GOT3 (cell line): ENCODE measurements at places on chromosomes 11 and 22.

DNA sequence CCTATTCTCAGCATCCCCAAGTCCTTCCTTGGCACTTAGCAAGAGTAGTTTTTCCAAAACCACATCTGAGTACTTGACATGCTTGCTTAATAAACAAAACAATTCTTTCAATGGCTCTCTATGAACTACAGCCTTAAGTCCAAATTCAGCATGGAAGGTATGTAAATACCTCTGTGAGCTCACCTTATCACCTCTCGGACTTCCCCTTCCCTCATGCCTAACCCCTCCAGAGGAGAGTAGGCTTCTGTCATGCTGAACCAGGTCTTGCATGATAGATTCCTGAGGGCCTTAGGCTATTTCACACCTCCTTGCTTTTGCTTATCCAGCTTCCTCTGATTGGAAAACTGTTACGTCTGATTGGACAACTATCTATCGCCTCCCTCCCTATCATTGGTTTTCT lies 312.9 kb upstream of the CCDC90B start:
- no peak for DNase-seq

- DNase-seq, result no peak
Observed at GRCh38 chr22:24236656-24237055, 8.2 kb downstream of the GGT5 start.

DNA sequence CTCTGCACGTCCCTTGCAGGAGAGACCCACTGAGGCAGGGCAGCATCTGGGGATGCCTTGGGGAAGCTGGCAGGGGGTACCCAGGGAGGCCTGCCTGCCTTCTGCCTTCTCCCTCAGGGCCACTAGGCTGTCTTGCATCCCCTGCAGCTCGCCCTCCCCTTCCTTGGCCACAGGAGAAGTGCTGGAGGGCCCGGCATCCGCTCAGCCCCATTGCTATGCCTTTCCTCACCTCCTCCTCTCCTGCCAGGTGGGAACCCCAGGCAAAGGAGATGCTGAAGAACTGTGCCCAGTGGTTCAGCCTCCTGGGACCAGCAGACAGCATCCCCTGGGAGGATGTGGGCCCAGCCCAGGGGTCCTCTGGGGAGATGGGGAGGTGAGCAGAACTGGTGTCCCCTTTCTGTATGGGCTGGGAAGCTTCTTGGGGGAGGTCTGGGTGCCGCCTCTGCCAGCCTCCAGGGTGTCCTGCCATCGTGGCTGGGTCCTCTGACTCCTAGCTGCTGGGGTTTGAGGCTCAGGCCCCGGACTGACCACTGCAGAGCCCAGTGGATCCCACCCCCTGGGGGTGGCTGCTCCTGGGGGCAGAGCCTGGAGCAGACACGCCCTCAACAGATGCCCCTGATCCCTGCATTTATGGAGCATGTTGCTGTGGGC lies 20.6 kb downstream of the MRGPRG start:
- DNase-seq, result no peak

DNA sequence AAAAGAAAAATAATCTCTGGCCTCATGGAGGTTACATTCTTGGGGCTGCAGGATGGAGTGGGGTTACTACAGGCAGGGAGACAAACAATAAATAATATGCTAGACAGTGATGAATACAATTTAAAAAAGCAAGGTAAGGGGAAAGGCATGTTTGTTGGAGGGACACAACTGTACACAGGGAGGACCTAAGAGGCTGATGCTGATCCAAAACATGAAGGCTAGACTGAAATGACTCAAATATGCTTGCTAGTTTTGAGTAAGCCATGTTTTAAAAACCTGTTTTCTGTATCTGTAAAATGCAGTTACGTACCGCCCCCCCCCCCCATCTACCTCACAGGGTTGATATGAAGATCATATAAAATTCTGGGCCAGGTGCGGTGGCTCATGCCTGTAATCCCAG lies 44.0 kb downstream of the EIF4ENIF1 start:
- no peak for DNase-seq

- no peak for DNase-seq
Observed at GRCh38 chr11:26350002-26350401, 18.1 kb downstream of the ANO3 start.

DNA sequence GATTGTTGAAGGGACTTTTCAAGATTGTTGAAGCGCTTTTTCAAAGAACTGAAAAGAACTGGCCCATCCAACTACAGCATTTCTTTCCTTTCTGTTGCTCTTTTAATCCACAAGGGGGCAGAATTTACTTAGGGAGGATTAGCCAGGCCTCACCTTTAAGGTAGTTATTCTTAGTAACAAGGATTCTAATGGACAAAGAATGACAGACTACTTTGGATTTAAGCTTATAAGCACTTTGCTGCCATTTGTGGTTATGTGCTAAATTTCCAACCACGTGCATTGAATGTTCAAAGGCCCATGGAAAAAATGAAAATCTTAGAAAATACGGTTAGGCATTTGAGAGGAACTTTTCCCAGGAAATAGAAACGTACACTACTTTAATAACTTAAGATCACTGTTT lies 49.5 kb upstream of the HSPA8 start:
- no peak for DNase-seq

DNA sequence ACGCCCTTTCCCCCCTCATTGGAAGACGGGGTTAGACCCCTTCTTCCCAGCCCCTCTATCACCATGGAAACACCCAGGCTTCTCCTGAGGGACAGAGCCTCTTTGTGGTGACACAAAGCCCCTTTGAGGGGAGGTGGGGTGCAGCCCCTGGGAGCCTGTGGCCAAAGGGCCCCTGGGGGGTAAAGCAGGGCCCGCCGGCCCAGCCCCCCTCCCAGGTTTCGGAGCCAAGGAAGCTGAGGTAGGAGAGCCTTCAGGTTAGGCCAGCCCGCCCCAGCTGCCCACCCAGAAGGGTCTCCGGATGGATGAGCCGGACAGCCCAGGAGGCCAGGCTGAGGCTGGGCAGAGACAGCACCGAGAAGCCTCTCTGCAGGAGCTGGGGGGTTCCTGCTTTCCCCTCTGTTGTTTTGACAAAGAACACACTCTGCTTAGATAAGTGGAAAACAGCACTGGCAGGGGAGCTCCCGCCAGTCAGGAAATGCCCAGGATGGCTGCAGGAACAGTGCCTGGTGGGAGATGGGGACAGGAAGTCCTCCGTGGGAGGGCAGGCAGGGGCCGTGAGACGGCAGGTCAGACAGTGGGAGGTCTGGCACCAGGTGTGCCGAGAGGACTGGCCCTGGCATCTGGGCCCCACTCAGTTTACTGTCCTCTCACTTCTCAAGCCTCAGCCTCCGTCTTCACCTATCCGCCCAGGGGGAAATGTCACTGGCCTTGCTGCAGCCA lies 18.2 kb downstream of the ARVCF start:
- DNase-seq, result no peak

GRCh38 chr11:122920579-122920978 lies 38.0 kb downstream of the JHY start:
- no peak for DNase-seq

GRCh38 chr11:106426696-106427095 lies 349.2 kb downstream of the AASDHPPT start:
- DNase-seq, result no peak

DNA sequence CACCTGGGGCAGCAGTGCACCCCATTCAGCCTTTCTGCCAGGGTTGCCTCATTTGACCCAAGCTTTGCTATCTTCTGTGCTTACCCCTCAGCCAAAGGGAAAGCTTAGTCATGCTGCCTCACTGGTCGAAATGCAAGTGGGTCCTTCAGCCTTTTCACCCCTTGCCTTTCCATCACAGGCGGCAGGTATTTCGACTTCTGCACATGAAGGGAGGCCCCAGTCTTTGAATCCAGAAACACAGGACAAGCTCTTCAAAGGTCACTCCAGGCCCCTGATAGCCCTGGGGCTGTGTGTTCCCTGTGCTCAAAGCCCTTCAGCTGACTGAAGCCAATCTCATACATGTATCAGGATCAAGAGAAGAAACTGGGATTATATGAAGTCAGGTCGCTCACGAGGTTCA lies 129.7 kb downstream of the SNX19 start:
- no peak for DNase-seq

DNA sequence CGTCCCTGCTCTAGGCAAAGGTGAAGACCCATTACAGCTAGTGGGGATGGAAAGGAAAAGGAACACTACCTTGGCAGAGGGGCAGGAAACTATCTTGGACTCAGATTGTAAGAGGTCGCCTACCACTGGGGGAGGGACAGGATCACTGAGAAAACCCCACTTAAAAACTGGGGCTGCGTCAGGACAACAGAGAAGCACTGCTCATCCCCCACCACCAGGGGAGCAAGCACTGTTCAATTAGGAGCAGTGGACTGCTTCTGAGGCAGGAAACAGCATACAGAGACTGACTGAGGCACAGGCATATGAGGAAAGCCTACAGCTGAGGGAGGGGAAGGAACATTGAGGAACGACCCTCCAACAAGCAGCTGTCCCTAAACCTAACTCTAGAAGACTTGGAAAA lies 20.8 kb upstream of the DLAT start:
- DNase-seq, result no peak

DNA sequence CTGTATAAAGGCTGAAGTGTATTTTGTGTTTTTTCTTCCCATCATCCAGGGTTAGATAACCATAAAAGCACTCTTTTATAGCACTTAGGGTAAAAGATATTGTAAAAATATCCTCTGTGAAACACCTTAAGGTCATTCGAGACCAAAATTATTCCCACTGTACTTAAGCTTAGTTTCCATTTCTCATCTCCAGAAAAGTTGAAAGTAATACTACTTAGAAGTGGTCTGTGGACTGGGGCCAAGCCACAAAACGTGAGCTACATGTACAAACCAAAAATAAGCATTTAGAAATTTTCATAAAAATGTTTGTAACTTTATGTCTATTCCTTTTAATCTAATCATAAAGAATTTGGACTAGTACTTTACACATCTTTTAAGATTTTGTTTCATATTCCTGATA lies 142.0 kb upstream of the NTM start:
- DNase-seq, result no peak

DNA sequence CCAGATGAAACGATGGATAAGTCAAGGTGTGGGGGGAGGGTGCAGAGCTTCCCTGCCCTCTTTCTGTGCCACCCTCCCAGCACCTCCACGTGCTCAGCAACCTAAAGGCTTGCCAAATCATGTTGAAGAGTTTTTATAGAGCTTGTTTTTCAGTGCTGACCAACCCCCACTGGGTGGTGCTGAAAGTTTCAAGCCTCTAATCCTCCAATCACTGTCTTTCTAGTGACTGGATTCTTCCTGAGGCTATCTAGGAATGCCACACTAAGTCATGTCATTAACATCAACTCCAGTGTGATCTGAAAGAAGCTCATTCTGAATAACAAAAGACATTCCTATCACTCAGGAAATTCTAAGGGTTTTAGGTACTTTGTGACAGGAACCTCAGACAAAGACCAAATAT lies 382.6 kb downstream of the DYNC2H1 start:
- no peak for DNase-seq

GRCh38 chr22:35783943-35784614 lies 66.4 kb downstream of the APOL5 start:
- no peak for DNase-seq

DNA sequence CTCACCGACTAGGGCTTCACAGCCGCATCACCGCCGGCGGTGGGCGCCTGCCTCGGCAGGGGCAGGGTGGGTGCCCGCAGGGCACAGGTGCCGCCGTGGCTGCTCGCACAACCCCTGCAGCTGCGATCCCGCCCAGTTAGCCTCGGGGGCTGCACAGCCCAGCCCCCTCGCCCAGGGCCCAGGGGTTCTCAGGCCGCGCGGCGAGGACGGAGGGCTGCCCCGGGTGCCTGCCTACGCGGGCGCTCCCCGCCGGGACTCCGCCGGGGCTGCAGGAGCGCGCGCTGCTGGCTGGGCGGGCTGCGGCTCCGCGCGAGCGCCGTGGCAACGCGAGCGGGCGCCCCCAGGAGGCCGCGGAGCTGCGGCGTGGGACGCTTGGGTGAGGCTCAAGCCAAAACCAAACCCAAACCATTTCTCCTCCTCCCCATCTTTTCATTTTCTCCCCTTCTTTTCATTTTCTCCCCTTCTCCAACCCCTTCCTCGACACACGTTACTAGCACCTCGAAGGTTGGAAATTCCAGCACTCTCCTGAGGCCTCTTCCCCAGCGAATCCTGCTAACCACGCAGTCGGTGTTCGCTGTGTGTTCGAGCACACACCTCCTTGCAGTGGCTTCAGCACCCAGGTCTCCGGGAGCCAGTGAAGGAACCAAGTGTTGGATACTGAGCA lies at the start of gene MICAL3:
MICAL3 (minus strand) TSS at position 286 of the 664 bp plus-strand sequence. CDS start 117,749 bp downstream, outside the sequence.
- no peak for DNase-seq

DNA sequence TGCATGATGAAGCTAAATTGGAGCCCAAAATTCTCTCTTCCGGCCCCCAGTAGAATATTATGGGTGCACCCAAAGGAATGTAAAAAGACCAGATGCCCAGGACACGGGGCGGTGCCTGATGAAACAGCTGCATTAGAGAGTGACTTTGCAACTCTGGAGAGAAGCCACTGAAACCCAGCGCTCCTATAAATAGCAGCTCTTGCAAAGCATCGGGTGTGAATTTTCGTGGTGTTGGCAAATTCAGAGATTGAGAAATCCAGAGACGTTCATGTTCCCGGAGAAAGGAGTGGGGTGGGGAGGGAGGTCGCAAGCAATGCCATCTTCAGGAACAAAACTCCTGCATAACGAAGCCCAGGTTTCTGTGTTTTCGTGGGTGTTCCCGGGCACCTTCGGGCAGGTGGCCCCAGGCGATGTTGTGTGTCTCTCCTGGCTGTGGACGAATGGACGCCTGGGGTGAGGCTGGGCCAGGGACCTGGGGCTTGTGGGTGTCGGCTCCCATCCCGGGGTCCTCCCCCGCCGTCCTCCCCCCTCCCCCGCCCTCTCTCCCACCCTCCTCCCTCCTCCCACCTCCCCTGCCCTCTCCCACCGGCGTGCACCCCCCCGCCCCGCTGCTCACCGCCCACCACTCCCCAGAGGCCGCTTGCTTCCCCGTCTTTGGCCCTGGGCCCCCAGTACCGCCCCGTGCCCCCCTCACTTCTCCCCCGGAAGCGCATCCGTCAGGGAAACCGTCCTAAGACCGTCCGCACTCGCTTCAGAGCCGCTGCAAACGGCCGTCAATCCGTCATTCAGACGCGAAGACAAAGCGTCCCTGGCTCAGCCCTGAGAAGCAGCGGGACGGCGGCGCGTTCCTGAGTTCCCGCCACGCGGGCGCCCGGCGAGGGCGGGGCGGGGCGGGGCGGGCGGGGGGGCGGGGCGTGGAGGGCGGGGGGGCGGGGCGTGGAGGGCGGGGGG lies 26.7 kb upstream of the TOLLIP start:
- no peak for DNase-seq

DNA sequence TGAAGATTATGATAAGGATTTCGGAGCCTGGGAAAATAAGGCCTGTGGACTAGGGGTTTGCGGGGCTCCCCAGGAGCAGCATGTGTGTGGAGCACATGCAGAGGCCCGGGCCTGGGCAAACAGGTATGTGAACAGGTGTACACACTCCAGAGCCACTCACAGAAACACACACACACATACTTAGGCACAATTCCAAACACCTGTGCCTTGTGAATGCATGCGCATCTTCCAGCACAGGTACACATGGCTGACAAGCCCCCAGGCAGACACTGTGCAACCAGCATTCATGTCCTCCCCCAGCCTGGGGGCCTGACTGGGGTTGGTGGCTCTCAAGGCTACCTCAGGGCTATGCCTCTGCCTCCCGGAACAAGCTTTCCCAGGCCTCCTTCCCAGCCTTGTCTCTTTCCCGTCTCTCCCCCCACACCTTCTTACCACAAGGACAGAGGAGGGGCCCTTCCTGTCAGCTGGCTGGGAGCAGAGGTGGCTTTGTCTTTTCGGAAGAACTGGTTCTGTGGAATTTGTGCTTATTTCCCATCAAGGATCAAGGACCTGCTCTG lies 2.6 kb upstream of the P2RY6 start:
- no peak for DNase-seq
